ENCODE measurements at places on chromosomes 7 and 10. TPM values are rescaled to one million over a fixed set of nuclear protein-coding genes. Genes with fewer than 3 reads are reported as not detected.

DNA sequence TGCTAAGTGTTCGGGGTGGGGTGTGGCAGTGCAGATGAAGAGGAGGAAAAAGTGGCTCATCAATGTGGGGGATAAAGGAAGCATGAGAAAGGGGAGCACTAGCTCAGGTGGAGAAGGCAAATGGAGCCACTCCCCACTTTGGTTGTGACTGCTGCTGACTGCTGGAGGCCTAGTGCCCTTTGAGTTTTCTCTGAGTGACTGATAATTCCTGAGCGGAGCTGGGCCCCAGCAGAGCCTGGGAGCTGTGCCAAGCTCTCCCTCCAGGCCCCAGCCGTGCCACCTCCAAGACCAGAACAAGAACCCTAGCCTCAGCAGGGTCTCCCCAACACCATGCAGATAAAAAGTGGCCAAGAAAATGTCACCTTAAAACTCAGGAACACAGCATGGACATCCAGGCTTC lies 9.7 kb upstream of the RASSF4 start:
- H3K27me3 ChIP-seq = no peaks in the 10 kb centered on the region
- no peak overlapping the region for H3K27ac ChIP-seq
- H3K4me3 ChIP-seq = no peak overlapping the region
- no peaks in the 10 kb centered on the region for H3K36me3 ChIP-seq

- peaks cover 2% of the 10 kb centered on the region for H3K4me1 ChIP-seq
- no peaks in the 10 kb centered on the region for H3K36me3 ChIP-seq
- peak overlapping the region; percentile 25 for H3K27ac ChIP-seq
- no peaks in the 10 kb centered on the region for H3K27me3 ChIP-seq
These were observed 24.9 kb upstream of the PITRM1 start for GRCh38 chr10:3197348-3198003.

- H3K27me3 ChIP-seq = no peaks in the 10 kb centered on the region
- H3K27ac ChIP-seq = peak overlapping the region; percentile 67
- no peaks in the 10 kb centered on the region for H3K36me3 ChIP-seq
- H3K4me1 ChIP-seq = no peaks in the 10 kb centered on the region
- DNase-seq = no peak
- no peak overlapping the region for H3K4me3 ChIP-seq
These were observed 172.3 kb downstream of the CACNB2 start for GRCh38 chr10:18312374-18313139.

The NEUROD6 gene
- total RNA-seq = not detected

All from esophagus squamous epithelium (tissue), 5 donors.